ENCODE measurements at places on chromosomes 2 and 18.

GRCh38 chr2:5894355-5894754, 202.2 kb downstream of the SOX11 start:
- H3K4me1 ChIP-seq, result no peaks in the 10 kb centered on the region
- no peak overlapping the region for H3K4me3 ChIP-seq
- H3K36me3 ChIP-seq, result no peaks in the 10 kb centered on the region
- H3K27me3 ChIP-seq, result no peaks in the 10 kb centered on the region

DNA sequence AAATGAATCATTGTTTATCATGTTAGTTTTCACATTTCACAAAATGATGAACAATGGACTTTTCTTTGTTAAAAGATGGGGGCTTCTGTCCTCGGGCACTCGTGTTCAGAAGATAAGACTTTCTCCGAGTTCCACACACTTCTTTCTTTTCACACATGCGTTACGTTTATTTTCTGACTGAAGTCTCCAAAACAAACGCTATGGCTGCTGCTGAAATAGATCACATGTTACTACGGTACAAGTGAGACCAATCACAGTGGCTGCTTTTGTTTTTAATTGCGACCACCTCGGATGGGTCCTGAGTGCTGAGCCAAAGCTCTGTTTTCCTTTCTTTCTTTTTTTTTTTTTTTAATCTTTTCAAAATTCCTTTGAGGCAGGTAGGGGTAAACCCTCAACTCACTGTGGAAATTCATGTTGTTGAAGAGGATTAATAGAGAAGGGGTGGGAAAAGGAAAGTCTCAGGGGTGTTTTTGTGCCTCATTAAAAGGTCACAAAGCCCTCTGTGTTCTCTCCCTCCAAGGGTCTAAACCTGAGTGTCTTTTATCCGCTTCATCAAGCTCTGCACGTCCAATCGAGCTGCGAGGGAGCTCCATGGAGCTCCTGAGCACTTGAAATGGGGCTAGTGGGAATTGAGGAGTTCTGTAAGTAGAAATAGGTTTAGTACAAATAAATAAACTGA, 48.2 kb downstream of the ARL4C start:
- no peak overlapping the region for H3K4me3 ChIP-seq
- no peaks in the 10 kb centered on the region for H3K36me3 ChIP-seq
- H3K4me1 ChIP-seq, result no peaks in the 10 kb centered on the region
- no peak for DNase-seq

DNA sequence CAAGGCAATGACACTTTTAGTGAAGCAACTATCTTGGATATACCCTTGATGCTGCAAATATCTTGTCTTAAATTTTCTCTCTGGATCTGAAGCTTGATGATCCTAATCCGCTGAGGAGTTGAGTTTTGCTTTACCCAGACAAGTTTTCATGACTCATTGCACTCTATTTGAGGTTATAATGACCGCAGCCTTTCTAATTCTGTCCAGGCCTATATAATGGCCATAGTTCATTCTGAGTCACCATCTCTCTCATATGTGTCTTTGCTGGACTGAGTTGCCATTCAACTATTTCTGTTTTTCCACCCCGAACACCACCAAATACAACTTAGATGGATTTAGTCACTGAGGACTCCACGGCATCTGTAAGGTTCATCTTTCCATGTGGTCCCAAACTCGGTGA, 802.1 kb upstream of the FAM98A start:
- DNase-seq, result no peak
- no peak overlapping the region for H3K4me3 ChIP-seq
- no peaks in the 10 kb centered on the region for H3K36me3 ChIP-seq
- no peaks in the 10 kb centered on the region for H3K27me3 ChIP-seq
- no peaks in the 10 kb centered on the region for H3K4me1 ChIP-seq

DNA sequence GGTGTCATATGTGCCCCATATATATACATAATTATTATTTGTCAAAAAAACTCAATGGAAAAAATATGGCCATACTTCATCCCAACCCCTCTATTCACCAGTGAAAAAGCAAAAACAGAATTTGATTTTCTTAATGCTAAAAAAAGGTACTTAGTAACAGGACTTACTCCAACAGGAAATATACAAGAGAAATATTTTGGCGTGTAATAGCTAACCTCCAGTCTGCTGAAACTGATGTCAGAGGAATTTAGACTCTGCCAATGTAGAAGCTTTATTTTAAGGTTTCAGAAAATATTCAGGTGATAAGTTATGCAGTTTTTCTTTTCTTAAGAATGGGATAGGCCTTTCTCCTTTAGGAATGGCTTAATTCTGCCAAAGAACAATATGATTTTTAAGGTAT, 72.6 kb downstream of the TMEFF2 start:
- no peaks in the 10 kb centered on the region for H3K27me3 ChIP-seq
- no peaks in the 10 kb centered on the region for H3K36me3 ChIP-seq
- no peak overlapping the region for H3K27ac ChIP-seq
- no peak overlapping the region for H3K4me3 ChIP-seq
- DNase-seq, result no peak
- no peaks in the 10 kb centered on the region for H3K4me1 ChIP-seq

DNA sequence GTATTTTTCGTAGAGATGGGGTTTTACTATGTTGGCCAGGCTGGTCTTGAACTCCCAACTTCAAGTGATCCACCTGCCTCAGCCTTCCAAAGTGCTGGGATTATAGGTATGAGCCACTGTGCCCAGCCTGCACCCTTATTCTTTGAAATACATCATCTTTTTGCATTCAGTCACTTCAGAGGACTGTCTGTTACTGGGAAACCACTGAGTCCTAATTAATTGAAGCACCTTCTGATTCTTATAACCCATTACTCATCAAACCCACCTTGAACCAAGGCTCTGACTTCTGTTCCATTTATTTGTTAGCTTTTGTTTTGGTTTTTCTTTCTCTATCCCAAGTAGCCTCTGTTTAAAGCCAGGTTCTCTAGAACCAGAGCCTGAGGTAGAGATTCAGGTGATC, 49.6 kb downstream of the CPO start:
- no peak for DNase-seq
- no peaks in the 10 kb centered on the region for H3K27me3 ChIP-seq
- no peaks in the 10 kb centered on the region for H3K36me3 ChIP-seq
- H3K4me3 ChIP-seq, result no peak overlapping the region
- no peaks in the 10 kb centered on the region for H3K4me1 ChIP-seq
- H3K27ac ChIP-seq, result no peak overlapping the region

DNA sequence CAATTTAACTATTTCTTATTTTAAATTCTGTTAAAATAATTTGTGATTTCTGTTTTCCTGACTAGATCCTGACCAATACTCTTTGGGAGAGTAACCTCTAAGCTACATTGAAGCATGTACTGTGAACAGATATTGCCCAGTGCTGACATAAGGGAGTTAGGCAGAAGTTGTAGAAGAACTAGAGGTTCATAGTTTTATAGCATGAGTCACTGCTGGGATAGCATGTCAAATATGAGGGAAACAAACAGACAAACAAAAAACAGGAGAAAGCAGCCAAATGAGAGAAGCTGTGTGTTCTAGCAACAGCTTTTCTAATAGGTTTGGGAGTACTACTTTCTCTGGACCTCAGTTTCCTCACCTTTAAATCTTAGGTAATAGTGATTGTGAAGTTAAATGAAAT, 72.4 kb downstream of the CERS6 start:
- no peak overlapping the region for H3K4me3 ChIP-seq
- peaks cover 3% of the 10 kb centered on the region for H3K4me1 ChIP-seq
- DNase-seq, result no peak
- no peak overlapping the region for H3K27ac ChIP-seq

GRCh38 chr2:120489023-120489422, 143.1 kb downstream of the INHBB start:
- H3K36me3 ChIP-seq, result no peaks in the 10 kb centered on the region
- no peak overlapping the region for H3K27ac ChIP-seq
- no peak overlapping the region for H3K4me3 ChIP-seq
- no peak for DNase-seq

DNA sequence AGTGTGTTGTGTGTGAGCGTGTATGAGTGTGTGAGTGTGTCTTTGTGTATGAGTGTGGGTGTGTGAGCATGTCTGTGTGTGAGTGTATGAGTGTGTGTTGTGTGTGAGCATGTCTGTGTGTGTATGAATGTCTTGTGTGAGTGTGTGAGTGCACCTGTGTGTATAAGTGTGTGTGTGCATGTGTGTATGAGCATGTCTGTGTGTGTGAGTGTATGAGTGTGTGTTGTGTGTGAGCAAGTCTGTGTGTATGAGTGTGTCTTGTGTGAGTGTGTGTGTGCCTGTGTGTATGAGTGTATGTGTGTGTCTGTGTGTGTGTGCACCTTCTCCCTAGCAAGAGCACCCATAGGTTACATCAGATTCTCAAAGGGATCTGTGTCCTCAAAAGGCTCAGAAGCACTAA, 28.5 kb upstream of the TNS1 start:
- H3K36me3 ChIP-seq, result no peaks in the 10 kb centered on the region
- no peak for DNase-seq
- peaks cover 35% of the 10 kb centered on the region for H3K4me1 ChIP-seq

DNA sequence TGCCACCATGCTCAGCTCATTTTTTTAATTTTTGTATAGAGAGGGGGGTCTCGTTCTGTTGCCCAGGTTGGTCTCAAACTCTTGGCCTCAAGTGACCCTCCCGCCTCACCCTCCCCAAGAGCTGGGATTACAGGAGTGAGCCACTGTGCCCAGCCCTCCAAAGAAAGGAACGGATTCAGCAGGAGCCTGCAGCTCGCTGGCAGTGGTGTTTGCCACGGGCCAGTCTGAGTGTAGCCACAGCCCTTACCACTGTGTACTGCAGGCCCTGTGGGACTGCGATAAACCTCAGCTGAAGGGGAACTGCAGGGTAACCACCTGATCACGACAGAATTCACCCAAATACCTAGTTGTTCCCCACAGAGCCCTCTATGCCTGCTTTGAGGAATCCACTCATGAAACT, 6.8 kb downstream of the COPS9 start:
- DNase-seq, result no peak
- H3K4me1 ChIP-seq, result peaks cover under 1% of the 10 kb centered on the region
- H3K27ac ChIP-seq, result no peak overlapping the region
- H3K27me3 ChIP-seq, result no peaks in the 10 kb centered on the region
- H3K36me3 ChIP-seq, result peaks cover 19% of the 10 kb centered on the region
- no peak overlapping the region for H3K4me3 ChIP-seq

- H3K4me1 ChIP-seq, result peaks cover 5% of the 10 kb centered on the region
- DNase-seq, result no peak
- no peak overlapping the region for H3K27ac ChIP-seq
- no peaks in the 10 kb centered on the region for H3K36me3 ChIP-seq
- H3K4me3 ChIP-seq, result no peak overlapping the region
- no peaks in the 10 kb centered on the region for H3K27me3 ChIP-seq
Measured at GRCh38 chr2:175001566-175001965, 3.6 kb downstream of the CHN1 start.

DNA sequence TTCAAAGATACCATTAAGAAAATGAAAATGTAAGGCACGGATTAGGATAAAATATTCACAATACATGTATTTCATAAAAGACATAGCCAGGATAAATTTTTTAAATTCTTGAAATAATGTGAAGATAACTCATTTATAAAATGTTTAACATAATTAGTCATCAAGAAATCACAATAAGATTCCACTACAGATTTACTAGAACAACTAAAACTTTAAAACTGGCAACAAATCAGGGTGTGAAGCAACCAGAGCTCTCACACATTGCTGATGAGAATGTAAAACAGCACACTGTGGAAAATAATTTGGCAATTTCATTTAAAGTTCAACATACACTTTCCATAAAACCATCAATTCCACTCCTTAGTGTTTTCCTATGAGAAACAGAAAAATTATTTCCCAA, 89.6 kb upstream of the UBE2E3 start:
- no peaks in the 10 kb centered on the region for H3K27me3 ChIP-seq
- no peak overlapping the region for H3K27ac ChIP-seq
- H3K36me3 ChIP-seq, result no peaks in the 10 kb centered on the region
- no peak overlapping the region for H3K4me3 ChIP-seq

DNA sequence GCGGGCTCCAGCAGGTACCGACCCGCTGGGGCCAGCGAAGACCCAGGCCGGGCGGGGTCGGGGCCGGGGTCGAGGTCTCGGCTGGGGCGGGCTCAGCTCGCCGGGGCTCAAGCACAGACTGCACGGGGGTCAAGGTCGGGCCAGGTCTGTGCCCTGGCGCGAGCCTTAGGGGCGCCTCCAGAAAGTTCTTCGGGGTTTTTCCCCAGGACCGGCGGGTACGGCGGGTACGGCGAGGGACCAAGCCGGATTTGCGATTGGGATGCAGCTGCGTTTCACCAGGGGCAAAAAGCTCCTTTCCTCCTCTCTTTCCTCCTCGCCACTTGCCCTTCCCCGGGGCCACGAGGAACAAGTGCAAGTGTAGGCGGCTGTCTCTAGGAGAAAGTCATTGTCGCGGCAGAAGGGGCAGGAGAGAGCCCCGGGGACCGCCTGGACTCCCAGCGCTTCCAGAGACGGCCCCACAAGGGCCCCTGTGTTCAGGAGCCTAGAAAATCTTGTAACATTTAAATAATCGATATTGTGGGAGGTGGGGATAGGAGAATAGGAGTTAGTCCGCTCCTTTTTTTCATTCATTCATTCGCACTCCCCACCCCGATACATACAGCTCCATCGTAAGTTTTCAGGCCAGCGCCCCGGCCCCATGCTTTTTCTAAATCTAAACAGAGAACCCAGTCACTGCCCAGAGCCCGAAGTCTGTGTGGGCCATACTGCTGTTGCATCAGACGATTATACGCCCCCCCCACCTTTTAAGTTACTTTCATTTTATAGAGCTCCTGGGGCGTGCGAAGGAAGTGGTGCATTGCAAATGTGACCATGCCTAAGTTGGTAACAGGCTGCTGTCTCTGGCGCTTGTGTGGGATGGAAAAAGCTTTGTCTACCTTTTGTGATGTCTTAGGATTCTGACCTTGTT, 679 bp downstream of the PMAIP1 start:
- H3K4me1 ChIP-seq, result peaks cover 19% of the 10 kb centered on the region
- H3K27ac ChIP-seq, result peak overlapping the region; percentile 88
- DNase-seq, result peak; percentile 49
- H3K27me3 ChIP-seq, result no peaks in the 10 kb centered on the region
- H3K4me3 ChIP-seq, result no peak overlapping the region
- no peaks in the 10 kb centered on the region for H3K36me3 ChIP-seq

GRCh38 chr2:33810046-33810835, 211.1 kb upstream of the FAM98A start:
- H3K27ac ChIP-seq, result no peak overlapping the region
- H3K36me3 ChIP-seq, result no peaks in the 10 kb centered on the region
- no peaks in the 10 kb centered on the region for H3K4me1 ChIP-seq
- no peaks in the 10 kb centered on the region for H3K27me3 ChIP-seq

GRCh38 chr18:59957957-59958356, 58.2 kb downstream of the PMAIP1 start:
- H3K27me3 ChIP-seq, result no peaks in the 10 kb centered on the region
- H3K36me3 ChIP-seq, result no peaks in the 10 kb centered on the region
- peaks cover 15% of the 10 kb centered on the region for H3K4me1 ChIP-seq
- peak; percentile 56 for DNase-seq
- H3K4me3 ChIP-seq, result no peak overlapping the region

GRCh38 chr18:79396431-79397246, 909 bp downstream of the NFATC1 start:
- H3K4me3 ChIP-seq, result no peak overlapping the region
- H3K27ac ChIP-seq, result no peak overlapping the region
- peaks cover 38% of the 10 kb centered on the region for H3K4me1 ChIP-seq
- H3K36me3 ChIP-seq, result no peaks in the 10 kb centered on the region

GRCh38 chr18:72811047-72811446, 56.7 kb downstream of the NETO1 start:
- no peak overlapping the region for H3K4me3 ChIP-seq
- H3K27me3 ChIP-seq, result no peaks in the 10 kb centered on the region
- H3K4me1 ChIP-seq, result no peaks in the 10 kb centered on the region
- no peaks in the 10 kb centered on the region for H3K36me3 ChIP-seq
- no peak overlapping the region for H3K27ac ChIP-seq
- no peak for DNase-seq

GRCh38 chr2:147760984-147761383, 83.8 kb upstream of the ACVR2A start:
- H3K27ac ChIP-seq, result no peak overlapping the region
- no peak for DNase-seq
- no peaks in the 10 kb centered on the region for H3K27me3 ChIP-seq
- no peaks in the 10 kb centered on the region for H3K4me1 ChIP-seq
- H3K36me3 ChIP-seq, result no peaks in the 10 kb centered on the region
- no peak overlapping the region for H3K4me3 ChIP-seq
